Endothelial cell of umbilical vein (primary cell): ENCODE measurements at places on chromosomes 1 and 21.

GRCh38 chr1:50265790-50266314, 157.1 kb downstream of the ELAVL4 start:
- DNase-seq: no peak

- no peak for DNase-seq
Observed at GRCh38 chr1:232904566-232904965, 45.8 kb upstream of the NTPCR start.

GRCh38 chr1:159802111-159802510, at the start of gene FCRL6:
Gene FCRL6, plus strand, starts transcription at chr1:159802360. Its CDS starts 65 bp downstream, at chr1:159802425.
- DNase-seq: no peak

DNA sequence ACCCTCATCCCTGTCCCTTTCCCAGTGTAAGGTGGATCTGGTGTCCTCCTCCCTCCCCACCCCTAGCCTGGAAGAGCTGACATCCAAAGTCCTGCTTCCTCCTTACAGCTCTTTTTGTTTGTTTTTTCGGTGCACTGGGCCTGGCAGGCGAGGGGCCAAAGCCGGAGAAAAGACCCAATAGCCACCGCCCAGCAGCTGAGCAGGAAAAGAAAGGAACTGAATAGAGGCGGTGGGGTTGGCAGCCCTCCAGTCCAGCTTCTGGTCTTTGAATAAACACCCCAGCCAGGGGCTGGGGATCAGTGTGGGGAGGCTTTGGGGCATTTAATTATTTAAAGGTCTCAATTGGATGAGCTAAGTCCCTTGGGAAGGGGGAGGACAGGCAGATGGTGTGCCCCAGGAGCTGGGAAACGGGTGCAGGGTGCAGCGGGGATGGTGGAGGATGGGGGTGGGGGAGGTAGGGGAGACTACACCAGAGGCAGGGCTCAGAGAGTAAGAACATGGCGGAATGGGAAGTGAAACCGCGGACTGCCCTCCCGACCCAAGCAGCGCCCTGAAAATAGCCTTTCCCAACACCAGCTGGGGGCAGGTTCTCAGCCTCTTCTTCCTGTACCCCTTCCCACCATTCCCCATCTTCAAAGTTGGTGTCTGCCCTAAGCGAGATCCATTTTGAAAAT, 20.2 kb downstream of the BTG2 start:
- DNase-seq: peak; percentile 83

- no peak for DNase-seq
Observed at GRCh38 chr1:173042806-173043205, 7.9 kb downstream of the TNFSF18 start.

- DNase-seq: no peak
Observed at GRCh38 chr21:43291347-43291950, 122.6 kb downstream of the CRYAA start.

DNA sequence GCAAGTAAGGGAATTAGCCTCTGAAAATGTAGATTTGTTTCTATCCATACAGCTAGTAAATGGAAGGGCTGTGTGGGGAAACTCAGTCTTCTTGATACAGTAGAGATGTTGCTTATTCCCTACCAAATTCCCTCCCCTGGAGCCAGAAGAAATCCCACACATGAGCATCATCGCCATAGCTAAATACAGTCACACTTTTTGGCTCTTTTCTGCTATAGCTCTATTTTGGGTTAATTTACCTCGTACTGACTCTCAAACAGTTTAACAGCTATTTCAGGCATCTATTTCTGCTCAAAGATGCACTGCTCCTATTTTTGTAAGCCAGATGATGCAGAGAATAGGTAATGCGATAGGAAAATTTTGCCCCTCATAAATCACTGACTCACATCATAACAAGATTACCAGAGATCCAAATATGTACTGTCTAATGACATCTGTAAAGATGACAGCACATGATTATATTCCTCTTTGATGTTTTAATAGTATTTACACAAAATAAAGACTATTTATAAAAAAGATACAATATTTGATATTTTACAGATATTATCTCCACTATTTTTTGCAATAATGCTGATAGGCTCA, 58.6 kb downstream of the XCL1 start:
- no peak for DNase-seq

DNA sequence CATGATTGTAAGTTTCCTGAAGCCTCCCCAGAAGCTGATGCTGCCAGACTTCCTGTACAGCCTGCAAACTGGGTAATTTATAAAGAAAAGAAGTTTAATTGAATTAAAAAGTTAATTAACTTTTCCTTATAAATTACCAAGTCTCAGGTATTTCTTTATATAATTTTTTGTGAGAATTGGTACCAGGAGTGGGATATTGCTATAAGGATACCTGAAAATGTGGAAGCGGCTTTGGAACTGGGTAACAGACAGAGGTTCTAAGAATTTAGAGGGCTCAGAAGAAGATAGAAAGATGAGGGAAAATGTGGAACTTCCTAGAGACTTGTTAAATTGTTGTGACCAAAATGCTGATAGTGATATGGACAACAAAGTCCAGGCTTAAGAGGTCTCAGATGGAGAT, 163.1 kb downstream of the PTPRU start:
- DNase-seq: no peak

- no peak for DNase-seq
Observed at GRCh38 chr1:194102607-194103006, 916.2 kb upstream of the B3GALT2 start.

GRCh38 chr1:25026730-25027450, 96.8 kb upstream of the RUNX3 start:
- DNase-seq: no peak

GRCh38 chr1:39405358-39405757, 86.1 kb upstream of the BMP8A start:
- no peak for DNase-seq

DNA sequence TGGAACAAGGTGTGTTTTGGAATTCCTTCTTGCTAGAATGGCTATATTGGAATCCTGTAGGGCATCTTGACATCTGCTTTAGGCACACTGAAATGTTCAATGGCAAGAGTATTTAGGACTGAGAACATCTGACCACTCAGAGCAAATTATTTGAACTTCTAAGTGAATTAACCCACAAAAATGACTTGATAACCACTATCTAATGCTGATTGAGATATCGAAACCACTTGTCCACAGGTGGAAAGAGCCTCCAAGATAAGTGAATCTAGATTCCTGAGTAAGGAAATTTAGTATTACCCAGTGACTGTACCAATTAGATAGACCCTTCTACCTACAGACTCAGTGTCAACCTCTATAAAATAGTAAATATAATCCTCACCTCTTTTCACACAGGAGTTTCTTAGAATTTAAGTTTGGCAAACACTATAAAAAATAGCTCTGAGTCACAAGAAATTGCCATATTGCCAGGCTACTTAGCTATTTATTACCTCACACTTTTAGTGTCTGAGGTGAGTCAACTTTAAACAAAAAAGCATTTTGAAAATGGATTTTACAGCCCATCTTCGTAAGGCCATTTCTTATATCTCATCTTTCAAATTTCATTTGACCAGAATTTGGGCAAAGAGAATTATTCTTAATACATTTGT, 421.8 kb downstream of the PTBP2 start:
- DNase-seq: peak; percentile 9

- DNase-seq: no peak
Observed at GRCh38 chr1:112666946-112667345, 7.5 kb upstream of the MOV10 start.

- no peak for DNase-seq
Observed at GRCh38 chr1:1687846-1688245, 4.7 kb downstream of the SLC35E2B start.

DNA sequence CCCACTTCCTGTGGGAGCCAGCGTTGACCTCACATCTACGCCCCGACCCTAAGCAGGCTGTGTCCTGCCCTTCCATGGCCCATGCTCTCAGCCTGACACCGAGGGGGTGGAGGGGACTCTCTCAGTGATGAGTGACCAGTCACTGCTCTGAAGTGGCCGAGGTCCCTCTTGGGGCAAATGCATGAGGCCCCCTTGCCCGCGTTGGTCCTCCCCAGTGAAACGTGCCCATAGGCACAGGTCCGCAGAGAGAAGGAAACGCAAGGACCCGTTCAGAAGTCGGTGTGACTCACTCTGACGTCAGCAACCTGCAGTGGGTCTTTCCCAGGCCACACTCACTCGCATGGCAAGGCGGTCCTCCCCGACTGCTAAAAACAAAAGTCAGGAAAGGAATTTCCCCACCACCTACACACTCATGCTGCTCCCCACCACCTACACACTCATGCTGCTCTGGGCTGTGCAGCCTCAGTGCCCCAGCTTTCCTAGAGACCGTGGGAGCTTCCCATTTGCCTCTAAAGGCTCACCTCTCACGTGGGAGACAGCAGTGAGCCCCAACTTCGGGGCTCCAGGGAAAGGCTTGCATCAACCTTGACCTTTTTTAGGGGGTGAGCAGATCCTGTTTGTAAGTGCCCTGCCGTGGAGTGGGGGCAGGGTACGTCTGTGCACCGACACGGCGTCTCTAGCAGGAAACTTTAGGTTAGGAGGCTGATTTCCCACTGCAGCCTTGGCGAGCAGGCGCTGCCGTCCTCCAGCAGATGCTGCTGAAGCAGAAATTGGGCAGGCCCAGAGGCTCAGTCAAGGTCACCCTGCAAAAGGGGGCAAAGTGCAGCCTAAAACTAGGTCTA, 11.4 kb downstream of the UBASH3A start:
- DNase-seq: peak; percentile 16

- DNase-seq: no peak
Observed at GRCh38 chr1:37362594-37363385, 111.6 kb upstream of the ZC3H12A start.

DNA sequence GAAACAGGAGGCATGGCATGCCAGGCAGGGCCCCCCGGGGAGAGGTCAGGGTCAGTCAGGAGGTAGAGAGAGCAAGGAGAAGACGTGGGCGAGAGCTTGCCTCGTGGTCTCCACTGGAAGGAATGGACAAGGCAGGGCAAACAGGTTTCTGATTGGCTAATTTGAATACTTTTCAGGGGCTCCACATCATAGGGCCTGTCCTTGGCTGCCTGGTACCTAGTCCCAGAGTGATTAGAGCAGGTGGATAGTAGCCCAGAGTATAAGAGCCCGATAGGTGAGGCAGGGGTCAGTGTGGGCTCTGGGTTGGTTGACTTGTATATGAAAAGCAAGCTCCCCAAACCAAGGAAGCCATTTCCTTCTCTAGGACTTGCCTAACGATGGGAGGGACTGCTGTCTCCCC, 178.6 kb downstream of the ZP4 start:
- DNase-seq: no peak

- DNase-seq: peak; percentile 37
Observed at GRCh38 chr1:43367026-43367903, 546 bp downstream of the ELOVL1 start.

GRCh38 chr1:12618965-12619791, 1.2 kb upstream of the DHRS3 start:
- peak; percentile 83 for DNase-seq

- DNase-seq: no peak
Observed at GRCh38 chr1:226708342-226708780, 30.7 kb downstream of the ITPKB start.

- DNase-seq: no peak
Observed at GRCh38 chr1:53712276-53712675, 26.7 kb downstream of the GLIS1 start.

DNA sequence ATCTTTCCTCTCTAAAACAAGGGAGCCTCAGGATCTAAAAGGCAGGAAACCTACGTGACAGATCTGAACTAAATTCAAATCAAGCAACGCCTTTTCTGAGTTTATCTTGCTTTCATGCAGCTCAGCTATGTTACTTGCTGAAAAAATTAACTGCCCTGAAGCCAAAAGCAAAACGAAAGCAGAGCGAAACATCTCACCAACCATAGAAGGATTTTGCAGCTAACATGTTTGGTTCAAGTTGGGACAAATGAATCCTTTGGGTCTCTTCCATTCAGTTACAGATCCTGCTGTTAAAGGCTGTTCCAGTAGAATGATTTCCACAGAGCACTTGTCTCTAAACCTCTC, 482 bp downstream of the SLC2A5 start:
- no peak for DNase-seq

DNA sequence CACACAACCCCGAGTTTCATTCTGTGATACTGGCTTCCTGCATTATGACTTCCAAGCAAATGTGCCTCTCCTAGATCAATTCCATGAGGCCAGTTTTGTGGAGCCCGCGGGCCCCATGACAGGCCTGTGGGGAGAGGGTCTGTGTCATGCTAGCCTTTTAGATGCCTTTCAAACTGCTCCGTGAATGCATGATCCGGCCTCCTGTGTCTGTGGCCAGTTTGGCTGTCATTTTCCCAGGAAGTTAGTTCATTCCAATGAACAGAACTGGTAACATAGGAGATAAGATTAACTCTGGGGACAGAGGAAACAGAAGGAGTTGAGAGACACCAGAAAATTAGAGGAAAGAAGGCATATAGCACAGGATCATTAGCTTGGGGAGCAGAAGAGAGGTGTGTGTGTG, 3.2 kb downstream of the FNDC7 start:
- DNase-seq: no peak

- DNase-seq: no peak
Observed at GRCh38 chr1:179177182-179177581, 52.3 kb downstream of the ABL2 start.

DNA sequence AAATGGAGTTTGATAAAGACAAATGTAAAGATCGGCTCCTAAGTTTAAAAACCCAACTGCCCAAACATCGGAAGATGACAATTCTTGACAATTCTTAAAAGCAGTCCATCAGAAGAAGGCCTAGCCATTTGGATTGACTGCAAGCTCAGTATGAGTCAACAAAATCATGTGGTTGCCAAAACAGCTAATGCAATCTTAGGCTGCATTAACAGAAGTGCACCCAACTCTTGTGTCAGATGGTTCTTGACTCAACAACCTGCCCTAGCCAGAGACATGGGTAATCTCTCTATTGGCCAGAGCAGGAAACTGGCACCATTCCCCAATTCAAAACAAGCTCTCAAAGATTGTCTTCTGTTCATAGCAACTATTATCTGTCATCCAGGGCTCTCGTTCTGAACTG, 9.9 kb upstream of the NCF2 start:
- no peak for DNase-seq

GRCh38 chr21:35473496-35473895, 424.4 kb upstream of the RUNX1 start:
- DNase-seq: no peak

GRCh38 chr1:213171711-213172110, 120.7 kb downstream of the RPS6KC1 start:
- DNase-seq: no peak

GRCh38 chr21:36055551-36055950, 4.8 kb downstream of the SETD4 start:
- DNase-seq: no peak

DNA sequence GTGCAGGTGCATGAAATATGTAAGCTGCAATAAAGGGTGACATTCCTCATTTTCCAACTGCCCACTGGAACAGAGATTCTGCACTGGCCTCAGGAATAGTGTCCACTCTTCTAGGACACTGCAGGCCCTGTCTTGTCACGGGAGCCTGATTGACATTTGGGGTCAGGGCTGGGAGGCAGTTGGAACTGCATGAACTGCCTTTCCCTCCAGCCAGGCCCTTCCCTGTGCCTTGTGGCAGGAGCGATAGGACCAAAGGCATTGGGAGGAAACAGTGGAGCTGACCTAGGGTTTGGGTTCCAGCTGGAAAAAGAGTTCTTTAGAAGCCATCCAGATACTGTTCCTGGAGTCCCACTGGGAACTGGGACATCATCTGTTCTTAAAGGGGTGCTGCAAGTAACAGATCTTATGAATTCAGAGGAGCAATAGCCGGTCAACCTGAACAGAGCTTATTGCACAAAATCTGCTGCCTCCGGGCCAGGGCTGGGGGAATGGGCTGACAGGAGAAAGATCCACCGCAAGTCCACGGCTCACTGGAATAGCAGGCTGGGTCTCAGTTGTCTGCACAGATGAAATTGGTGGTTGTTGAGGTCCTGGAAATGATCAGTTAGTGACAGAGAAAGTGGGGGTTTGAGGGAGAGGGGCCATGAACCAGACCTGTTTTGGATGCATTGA, 451.7 kb downstream of the CAMTA1 start:
- no peak for DNase-seq
